ENCODE measurements at places on chromosomes 2 and 18.

DNA sequence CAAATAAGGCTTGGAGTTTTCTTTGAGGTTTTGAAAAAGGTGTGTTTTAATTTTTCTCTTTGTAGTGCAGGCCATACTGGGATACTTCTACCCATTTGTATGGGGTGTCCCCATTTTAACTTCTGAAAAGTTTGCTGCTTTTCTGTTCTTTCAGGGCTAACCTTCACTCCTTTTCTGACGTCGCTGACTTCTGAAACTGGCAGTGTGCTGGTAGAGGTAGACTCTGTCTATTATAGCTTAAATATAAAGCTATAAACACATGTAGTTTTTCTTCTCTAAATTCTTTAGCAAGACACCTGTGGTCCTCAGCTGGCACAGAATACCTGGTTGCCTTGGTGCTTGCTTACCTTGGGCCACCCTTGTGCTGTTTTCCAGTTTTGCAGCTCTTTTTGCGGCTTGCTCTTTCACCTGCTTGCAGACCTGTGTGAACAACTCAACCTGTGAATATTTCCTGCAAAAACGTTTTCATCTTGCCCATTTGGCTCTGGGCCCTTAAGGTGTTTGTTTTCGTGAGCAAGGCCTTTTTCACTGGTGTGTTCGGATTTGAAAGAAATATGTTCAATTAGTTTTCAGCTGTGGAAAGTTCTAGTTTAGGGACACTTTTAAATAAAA is 42.2 kb downstream of the PHLPP1 start:
- DNase-seq: no peak

DNA sequence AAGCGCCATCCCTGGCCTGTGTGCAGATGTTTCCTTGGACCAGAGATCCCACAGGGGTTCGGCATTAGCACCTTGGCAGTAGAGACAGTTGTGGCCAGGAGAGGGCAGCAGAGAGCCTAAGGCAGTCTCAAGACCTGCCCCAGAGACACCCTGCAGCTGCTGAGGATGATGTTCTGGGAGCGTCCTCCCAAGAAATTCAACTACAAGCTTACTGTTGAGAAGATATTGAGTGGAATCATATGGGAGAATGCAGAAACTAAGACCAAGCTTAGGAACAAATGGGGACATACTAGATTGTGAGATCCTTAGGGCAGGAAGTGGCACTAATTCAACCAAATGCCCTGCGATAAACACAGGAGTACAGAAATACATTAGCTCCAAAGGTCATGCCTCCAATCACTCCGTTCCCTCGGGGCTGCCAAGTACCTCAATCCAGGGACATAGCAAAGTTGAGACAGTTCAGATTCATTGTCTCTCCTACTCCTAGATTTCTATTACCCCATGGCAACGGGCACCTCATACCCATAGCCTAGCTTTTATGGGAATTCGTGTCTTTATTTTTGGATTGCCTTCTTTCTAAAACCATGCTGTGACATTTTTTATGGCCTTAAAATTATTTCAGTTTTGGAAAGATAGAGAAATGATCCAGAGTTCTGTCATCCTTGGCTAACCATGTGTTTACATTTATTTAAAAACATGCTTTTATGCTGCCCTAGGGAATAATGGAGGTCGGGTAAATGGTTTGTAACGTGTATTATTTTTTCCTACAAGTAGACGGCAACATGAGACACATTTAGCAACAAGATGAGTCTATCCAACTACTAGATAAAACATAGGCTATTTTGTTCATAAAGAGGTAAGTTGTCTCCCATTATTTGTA is 2.2 kb upstream of the ERMN start:
- DNase-seq: peak; percentile 77

DNA sequence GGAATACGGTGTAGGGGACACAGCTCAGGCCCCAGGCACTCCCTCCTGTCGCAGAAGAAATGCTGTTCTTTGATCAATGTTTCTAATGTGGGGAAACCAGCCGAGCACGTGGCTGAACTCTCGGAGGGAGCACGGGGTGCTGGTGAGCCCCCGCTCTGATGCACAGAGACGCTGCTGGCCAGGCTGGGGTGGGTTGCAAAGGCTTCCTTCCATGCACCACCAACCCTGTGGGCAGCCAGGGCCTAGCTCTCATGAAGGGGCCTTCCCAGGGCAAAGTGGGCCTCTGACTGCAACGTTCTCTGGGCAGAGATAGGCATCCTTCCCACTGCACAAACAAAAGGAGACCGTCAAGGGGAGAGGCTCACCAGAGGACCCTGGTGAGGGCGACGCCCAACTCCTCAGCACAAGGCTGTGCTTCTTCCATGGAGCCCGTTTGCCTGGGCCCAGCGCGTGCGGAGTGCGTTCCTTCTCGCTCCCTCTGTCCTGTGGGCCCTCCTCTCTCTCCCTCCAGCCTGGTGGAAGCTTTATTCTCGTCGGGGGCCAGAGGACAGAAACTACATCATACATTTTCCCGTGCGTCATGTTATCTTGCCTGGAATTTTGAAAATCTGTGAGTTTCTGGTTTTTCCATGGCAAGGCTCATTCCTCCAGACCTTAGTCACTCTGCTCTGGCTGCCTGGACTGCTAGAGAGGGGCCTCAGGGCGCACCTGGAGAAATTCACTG is 61.1 kb upstream of the SP3 start:
- DNase-seq: no peak

GRCh38 chr2:96408616-96409015 is 73.0 kb downstream of the NCAPH start:
- DNase-seq: no peak

GRCh38 chr2:10572701-10573100 is 117.1 kb downstream of the NOL10 start:
- no peak for DNase-seq

GRCh38 chr2:230671117-230671516 is 41.5 kb upstream of the CAB39 start:
- DNase-seq: no peak

DNA sequence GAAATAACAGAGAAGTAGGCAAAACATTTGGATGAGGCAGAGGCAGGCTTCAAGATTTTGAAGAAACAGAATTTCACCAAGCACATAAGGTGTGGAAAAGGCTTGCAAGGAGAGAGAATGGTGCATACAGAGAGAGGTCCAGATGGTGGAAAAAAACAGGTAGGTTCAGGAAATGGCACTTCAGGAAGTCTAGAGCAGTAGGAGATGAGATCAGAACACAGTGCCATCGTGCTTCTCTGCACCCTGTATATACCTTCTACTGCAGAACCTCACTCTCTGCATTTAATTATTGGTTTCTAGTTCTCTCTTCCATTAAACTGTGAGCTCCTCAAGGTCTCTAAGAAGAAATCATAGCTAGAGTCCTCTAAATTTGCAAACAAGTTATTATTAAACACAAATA is 2.4 kb downstream of the PAIP2B start:
- DNase-seq: no peak

DNA sequence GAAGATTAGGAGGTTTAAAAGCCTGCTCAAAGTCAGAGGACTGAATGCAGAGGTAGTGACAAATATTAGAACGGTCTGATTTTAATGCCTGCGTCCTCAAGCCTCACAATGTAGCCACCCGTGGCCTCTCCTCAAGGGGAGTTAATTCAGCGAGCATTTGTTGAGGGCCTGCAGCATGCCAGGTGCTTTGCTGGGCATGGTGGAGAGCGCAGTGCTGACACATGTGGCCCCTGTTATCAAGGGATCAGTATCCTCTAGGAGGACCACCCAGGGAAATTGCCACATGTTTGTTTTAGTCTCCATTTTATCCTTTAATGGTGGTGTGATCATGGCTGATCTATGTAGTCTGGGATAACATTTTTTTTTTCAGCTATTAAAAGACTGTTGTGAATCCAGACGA is 19.2 kb downstream of the PMAIP1 start:
- DNase-seq: no peak

- DNase-seq: no peak
Measured at GRCh38 chr2:174282441-174282840, 34.1 kb upstream of the OLA1 start.

- no peak for DNase-seq
Measured at GRCh38 chr2:213086571-213086970, 64.8 kb downstream of the IKZF2 start.

GRCh38 chr2:56217106-56217505 is 33.3 kb downstream of the CCDC85A start:
- DNase-seq: no peak

DNA sequence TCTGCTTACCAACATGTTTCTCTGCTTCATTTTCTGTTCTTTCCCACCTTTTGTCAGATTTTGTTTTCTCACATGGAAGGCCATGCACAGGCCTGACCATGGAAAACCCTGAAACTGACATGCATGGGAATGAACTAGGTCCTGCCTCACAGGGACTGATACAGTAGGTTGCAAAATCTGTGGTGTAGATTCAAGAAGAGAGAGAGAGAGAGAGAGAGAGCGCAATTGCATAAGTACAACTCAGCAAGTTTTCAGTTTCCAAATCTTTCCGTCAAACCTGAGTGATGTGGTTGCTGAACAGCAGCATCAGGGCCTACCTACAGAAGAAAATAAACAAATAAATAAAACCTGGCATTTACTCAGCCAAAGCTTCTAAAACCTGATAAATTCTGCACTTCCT is 87.5 kb upstream of the RNF152 start:
- DNase-seq: no peak

DNA sequence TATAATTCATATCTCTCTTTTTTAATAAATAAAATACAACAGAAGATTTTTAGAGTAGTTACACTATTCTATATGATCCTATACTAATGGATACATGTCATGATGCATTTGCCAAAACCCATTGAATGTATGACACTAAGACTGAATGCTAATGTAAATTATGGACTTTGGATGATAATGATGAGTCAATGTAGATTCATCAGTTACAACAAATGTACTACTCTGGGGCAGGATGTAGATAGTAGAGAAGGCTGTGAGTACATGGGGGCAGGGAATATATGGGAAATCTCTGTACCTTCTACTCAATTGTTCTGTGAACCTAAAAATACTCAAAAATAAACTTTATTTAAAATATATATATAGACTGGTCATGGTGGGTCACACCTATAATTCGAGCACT is 45.6 kb upstream of the NEDD4L start:
- DNase-seq: no peak

- no peak for DNase-seq
Measured at GRCh38 chr2:170525566-170525900, 189.6 kb upstream of the SP5 start.

- DNase-seq: no peak
Measured at GRCh38 chr2:85795331-85796045, 41.7 kb downstream of the ATOH8 start.

- no peak for DNase-seq
Measured at GRCh38 chr2:121340926-121341325, 55.9 kb upstream of the TFCP2L1 start.

GRCh38 chr18:48706731-48707130 is 167.9 kb downstream of the CTIF start:
- DNase-seq: no peak

- DNase-seq: no peak
Measured at GRCh38 chr2:72144632-72145288, 2.9 kb downstream of the CYP26B1 start.

GRCh38 chr18:35835833-35836232 is 136.6 kb upstream of the RMP24 start:
- DNase-seq: no peak

GRCh38 chr2:204313256-204313655 is 232.0 kb upstream of the PARD3B start:
- no peak for DNase-seq

DNA sequence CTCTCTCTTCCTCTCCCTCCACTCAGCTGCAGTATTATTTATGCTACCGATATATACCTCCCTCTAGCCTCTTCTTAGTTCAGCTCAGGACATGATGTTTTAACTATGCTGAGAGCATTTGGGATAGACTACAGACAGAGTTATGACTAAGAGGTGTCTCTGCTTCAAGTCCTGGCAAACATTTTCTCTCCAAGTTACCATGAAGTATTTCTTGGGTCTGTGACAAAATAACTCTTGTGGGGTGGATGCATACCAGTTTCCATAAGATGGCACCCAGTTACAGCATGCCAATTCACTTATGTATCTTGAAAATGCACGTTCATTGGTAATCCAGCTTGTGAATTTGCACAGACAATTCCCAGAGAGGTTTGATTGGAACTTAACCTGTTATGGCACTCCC is 737.6 kb downstream of the SLC4A3 start:
- DNase-seq: no peak

DNA sequence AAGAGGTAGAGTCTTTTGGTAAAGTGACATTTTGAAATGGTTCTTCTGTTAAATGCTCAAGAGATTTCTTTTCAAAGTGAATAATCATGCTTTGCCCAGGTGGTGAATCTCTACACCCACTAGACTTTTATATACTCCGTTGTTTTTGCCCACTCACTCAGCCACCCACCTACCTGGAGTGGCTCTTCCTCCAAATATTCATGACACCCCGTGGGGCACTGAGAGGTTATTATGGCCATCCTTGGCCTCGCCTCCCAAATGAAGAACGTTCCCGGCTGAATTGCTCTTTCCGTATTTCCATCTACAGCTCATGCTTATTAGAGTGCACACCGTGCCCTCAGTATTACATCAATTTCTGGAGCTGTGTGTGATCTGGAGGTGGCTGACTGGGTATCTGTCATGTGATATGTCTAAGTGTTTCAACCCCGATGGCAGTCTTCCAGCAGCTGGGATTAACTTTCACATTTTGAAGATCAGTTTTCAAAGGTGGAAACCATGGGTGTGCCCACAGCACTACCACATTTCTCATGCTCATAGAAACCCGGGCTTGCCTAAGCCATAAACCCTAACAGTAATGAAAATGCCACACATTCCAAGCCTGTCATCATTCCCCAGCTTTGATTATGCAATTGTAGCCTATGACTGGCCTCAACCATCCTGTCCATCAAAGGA is 406.6 kb upstream of the MMADHC start:
- no peak for DNase-seq

DNA sequence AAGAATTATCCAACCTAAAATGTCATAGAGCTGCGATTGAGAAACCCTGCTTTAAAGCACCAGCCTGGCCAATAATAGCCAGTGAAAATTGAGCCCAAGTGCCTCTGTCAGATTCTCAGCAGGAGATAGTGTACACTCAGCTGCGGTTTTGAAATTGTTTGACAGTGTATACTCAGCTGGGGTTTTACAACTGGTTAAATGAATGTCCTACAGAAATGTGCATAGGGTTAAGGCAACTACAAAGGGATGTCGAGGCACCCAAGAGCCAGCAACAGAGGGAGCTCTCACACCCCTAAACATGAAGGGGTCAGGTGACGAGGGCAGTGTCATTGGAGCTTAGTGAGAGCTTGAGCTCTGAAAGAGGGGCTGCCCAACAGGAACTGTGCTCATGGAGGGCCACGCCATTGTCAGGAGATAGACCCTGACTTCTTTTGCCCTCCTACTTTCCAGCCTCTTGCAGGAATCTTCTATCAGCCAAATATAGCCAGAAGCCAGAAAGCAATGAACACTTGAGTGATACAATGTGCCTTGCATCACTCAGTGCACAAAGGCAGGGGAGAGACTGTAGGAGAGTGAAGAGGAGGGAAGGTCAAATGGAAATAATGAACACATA is 15.1 kb downstream of the ACTG2 start:
- DNase-seq: no peak

- no peak for DNase-seq
Measured at GRCh38 chr2:186426153-186427016, 59.7 kb upstream of the ZC3H15 start.
